ENCODE measurements at places on chromosomes 1 and 21.
A peak's percentile ranks its signal among the peaks of the same experiment; 100 is the strongest.

DNA sequence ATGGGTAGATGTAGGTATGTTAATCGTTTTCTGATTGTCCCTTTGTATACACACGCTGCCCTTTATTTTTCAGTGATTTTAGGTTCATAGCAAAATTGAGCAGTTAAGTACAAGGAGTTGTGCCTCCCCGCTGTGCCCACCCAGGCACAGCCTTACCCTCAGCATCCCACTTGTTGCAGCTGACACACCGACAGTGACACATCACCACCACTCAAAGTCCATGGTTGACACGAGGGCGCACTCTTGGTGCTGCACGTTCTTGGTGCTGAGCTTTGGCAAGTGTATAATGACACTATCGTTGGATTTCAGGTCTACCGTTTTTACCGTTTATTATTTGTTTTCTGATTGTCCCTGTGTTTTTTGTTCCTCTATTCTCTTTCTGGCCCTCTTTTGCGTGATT is 15.6 kb downstream of the C1orf159 start:
- DNase-seq, result no peak

- no peak for DNase-seq
Measured at GRCh38 chr21:15206514-15206913, 141.7 kb upstream of the NRIP1 start.

- DNase-seq, result peak; percentile 74
Measured at GRCh38 chr1:67561704-67562113, 123.3 kb upstream of the GADD45A start.

- DNase-seq, result no peak
Measured at GRCh38 chr1:15110867-15111230, 42.7 kb upstream of the TMEM51 start.

DNA sequence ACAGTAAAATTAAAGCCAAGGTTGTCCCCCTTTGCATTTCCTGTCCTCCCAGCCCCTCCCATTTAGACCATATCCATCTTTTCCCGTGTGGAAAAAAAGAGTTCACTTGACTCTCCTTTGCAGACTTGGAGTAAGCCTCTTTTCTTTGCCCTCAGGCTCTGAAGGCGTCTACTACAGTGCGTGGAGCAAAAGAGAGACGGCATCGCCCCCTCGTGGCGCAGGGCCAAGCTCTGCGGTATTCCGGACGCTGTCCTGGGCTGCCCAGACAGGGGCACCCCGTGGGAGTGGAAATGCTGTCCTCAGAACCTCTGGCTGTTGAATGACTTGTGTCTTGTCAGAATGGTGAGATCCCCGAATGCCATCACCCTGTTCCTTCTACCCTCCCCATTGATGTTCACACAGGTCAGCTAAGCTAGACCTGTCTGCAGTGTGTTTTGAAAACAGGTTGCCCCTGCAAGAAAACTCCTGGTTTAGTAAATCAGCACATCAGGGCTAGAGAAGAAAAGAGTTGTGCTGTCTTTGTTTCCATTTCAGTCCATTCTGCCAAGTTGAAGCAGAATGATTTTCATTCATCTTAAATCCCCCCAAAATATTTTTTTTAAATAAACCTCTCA is 12.3 kb upstream of the GJA8 start:
- peak; percentile 27 for DNase-seq

GRCh38 chr1:67609577-67610341 is 75.2 kb upstream of the GADD45A start:
- no peak for DNase-seq

DNA sequence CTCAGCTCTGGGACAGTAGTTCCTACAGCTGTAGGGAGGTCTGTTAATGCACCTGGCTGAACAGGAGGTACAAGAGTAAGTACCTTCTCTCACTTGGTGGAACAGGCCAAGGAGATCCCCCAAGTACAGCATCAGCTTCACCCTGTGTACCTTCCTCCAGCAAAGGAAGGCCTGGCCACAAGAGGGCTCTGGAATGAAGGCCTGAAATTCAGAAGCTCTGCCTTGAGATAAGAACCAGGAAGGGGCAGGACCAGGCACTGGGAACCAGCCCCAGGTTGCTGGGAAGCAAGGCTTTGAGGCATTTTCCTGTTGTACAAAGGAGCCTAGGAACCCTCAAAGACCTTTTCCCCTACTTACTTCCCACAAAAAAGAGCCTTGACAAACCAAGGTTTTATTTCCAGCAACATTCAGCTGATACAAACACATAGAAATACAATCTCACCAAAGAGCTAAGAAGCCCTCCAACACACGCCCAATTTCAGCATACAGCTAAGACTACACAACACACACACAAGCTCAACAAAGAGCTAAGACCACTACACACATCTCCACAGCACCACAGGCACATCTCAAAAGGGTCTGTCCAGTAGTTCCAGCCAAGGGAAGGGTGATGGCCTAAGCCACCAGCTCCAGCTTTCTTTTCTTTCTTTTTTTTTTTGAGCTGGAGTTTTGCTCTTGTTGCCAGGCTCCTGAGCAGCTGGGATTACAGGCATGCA is 23.5 kb downstream of the F11R start:
- DNase-seq, result no peak

DNA sequence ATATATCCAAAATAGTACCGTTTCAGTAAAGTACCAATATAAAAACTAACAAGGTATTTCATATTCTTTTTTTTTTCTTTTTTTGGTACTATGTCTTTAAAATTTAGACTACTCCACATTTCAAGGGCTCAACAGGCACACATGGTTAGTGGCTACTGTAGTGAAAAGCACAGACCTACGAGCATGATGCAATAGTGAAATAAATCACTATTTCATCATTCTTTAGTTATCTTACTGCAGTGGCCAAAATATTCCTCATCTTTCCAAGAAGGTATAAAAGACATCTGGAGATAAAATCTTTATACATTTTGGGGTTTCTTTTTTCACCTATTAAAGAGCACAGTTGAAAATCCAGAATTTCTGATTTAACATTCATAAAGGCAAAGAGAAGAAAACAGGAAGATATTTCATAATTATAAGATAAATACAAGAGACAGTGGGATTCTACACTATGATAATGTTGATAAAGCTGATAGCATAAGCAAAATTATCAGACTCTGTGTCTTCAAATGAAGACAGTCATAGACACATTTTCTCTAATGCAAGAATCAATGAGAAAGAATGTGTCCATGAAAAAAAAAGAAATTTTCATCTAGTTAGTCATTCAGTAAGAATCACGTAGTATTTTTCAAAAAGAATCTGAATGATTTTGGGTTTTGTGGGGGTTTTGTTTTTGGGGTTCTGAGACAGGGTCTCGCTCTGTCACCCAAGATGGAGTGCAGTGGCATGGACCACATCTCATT is 41.9 kb downstream of the CEP170 start:
- DNase-seq, result no peak

DNA sequence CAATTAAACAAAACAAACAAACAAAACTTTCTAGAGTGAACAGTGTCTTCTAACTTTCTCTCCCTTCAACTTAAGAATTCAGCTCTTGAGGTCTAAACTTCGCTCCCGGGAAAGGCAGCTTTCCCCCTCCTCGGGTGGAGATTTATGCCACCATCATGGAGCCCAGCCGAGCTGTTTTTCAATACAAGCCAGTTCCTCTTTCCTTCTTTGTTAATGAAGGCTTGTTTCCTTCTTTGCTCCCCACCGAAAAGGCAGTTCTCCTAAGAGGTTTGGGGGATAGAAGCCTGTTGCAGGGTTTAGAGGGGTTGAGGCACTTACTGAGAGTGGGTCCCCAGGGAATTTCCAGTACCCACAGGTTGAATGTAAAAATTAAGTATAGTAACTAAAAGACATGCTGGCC is 26.5 kb downstream of the OLIG1 start:
- no peak for DNase-seq

- no peak for DNase-seq
Measured at GRCh38 chr1:21770201-21770600, 12.7 kb downstream of the USP48 start.

GRCh38 chr21:18460979-18461378 is 57.4 kb upstream of the TMPRSS15 start:
- DNase-seq, result no peak

GRCh38 chr1:159743651-159744410 is 29.4 kb upstream of the CRP start:
- DNase-seq, result no peak

DNA sequence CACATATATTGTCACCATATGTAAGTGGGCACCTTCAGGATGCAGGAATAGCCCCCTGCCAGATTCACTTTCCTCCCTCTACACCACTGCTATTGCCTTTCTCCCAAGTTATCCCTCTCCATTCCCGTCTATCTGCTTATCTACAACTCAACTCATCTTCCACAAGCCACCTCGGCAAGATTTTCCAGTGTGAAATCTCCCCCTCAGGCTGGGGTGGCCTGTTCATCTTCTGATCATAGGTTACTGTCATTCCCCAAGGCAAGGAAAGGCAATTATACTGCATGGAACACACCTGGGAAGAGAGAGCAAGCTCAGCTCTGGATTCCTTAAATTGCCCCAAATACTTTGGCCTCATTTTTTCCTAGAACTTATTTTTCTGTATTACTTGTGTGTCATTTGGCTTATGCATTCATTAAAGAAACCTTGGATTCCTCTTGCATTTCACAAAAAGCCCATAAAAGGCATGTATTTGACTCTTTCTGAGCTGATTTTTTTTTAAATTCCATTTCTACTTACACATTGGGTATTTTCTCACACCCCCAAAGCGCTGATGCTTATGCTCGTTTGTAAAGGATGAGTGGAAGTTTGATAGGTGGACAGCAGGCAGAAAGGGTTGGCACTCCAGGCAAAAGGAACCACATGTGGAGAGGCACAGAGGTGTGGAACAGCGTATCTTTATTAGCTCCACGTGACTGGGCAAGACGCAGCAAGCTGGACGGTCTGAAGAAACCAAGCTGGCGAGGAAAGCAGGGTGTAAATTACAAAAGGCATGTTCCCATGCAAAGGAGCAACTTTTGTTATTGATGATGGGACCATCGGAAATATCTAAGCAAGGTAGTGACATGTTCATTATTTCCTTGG is 169.7 kb upstream of the RAB4A start:
- DNase-seq, result no peak

DNA sequence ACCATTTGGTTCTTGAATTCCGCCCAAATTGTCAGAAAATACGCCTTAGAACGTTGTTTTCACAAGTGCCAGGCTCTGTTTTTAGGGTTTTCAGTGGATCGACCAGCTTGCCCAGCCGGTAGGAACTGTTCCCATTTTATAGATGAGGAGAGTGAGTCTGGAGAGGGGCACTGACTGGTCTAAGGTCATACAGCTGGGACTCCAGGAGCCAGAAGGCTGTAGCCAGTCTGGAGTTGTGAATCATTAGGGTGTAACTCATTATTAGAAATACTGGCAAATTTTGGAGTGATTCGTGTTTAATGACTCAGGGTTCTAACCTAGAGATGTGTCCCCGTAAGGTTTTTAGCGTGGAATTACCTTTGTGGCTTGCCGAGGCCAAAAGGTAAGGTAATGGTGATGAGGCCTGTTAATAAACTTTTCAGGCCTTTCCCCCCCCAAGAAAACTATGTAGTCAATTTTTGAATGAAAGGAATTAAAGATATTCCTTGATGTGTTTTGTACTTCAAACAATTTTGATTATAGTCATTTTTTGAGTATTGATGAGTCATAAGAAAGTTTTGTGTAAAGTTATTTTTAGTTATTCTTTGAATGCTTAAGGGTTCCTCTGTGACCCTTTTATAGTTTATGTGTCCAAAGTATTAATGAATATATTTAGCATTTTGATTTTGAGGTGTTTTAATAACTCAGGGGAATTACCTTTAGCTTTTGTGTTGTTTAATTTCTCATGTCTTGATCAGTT is 2.1 kb downstream of the DYRK1A start:
- no peak for DNase-seq

GRCh38 chr21:41766883-41767605 is at the start of gene RIPK4:
TSS of gene RIPK4 (minus strand) at chr21:41767052. CDS start at chr21:41767041, 11 bp downstream.
- peak; percentile 38 for DNase-seq

DNA sequence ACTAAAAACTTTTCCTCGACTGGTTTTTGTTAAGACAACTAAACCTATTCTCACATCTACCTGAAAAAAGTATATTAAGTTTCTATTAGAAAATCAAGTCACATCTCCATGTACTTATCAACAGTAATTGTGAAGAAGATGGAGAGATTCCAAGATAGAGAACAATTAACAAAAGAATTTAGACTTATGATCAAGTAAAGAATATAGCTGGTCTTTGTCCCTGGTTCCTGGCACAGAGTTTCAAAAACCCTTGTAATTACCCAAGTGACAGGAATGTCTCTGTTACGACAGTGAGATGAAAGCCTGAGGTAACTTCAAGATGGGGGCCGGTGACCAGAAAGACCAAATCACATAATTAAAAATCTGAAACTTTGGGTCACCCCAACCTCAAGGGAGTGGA is 91.6 kb downstream of the ASH1L start:
- DNase-seq, result no peak

Measured in activated CD4-positive, alpha-beta T cell treated with anti-CD3 and anti-CD28 coated beads, Interleukin-2, amount 50 U/mL, for 24 hours (primary cell).